Ammon's horn (tissue), 1 donor: ENCODE measurements at places on chromosomes 12 and 14.

DNA sequence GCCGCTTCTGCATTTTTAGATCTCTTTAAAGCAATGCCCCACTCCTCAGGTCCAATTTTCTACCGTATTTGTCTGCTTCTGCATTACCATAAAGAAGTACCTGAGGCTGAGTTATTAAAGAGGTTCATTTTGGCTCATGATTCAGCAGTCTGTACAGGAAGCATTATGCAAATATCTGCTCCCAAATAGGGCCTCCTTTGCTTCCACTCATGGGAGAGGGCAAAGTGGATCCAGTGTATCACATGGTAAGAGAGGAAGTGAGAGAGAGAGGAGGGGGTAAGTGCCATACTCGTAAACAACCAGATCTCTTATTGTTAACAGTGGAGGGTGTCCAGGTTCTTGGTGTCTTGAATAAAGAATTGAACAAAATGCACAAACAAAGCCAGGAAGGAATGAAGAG, 316.1 kb upstream of the SEL1L start:
- DNase-seq: no peak

DNA sequence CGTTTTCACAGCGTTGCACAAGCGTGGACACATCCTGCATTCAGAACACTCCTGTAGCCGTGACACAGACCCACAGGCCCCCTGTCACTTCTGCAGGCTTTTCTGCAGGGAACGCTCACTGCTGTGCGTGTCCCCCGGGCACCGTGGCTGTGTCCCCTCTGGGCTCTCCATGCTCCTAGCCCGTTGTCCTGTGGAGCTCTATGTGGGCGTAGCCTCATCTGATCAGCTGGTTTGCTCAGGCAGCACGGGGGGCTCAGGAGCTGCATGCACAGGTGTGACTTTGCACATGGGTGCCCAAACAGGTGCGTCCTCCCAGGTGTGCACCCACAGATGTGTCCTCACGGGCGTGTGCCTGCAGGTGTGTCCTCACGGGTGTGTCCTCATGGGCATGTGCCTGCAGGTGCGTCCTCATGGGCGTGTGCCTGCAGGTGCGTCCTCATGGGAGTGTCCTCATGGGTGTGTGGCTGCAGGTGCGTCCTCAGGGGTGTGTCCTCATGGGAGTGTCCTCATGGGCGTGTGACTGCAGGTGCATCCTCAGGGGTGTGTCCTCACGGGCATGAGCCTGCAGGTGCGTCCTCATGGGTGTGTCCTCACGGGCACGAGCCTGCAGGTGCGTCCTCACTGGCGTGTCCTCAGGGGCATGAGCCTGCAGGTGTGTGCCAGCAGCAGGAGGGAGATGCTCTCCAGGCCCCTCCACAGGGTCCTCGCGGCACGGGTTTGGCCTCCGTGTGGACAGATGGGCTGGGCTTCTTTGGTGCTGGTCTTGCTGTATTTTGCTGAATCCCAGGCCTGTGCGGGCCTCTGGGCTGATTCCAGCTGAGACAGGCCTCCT, 17.5 kb downstream of the MTA1 start:
- no peak for DNase-seq

- DNase-seq: no peak
Observed at GRCh38 chr12:30982413-30982812, 55.9 kb downstream of the TSPAN11 start.

GRCh38 chr12:44015333-44015941, 179.6 kb downstream of the TMEM117 start:
- peak; percentile 58 for DNase-seq

GRCh38 chr12:89353188-89353822, 1.0 kb upstream of the DUSP6 start:
- DNase-seq: peak; percentile 58

- DNase-seq: peak; percentile 57
Observed at GRCh38 chr12:92444763-92445162, 258.0 kb upstream of the PLEKHG7 start.

GRCh38 chr14:47744155-47744554, 68.8 kb upstream of the MDGA2 start:
- DNase-seq: no peak

GRCh38 chr12:114668151-114668885, 15.7 kb downstream of the TBX3 start:
- peak; percentile 59 for DNase-seq

GRCh38 chr14:39967885-39968284, 535.7 kb upstream of the FBXO33 start:
- DNase-seq: no peak

- no peak for DNase-seq
Observed at GRCh38 chr12:69647178-69647577, 36.5 kb upstream of the LRRC10 start.

- no peak for DNase-seq
Observed at GRCh38 chr14:61623927-61624326, 71.4 kb upstream of the HIF1A start.

- DNase-seq: no peak
Observed at GRCh38 chr12:124004233-124004875, 31.3 kb downstream of the ZNF664 start.

DNA sequence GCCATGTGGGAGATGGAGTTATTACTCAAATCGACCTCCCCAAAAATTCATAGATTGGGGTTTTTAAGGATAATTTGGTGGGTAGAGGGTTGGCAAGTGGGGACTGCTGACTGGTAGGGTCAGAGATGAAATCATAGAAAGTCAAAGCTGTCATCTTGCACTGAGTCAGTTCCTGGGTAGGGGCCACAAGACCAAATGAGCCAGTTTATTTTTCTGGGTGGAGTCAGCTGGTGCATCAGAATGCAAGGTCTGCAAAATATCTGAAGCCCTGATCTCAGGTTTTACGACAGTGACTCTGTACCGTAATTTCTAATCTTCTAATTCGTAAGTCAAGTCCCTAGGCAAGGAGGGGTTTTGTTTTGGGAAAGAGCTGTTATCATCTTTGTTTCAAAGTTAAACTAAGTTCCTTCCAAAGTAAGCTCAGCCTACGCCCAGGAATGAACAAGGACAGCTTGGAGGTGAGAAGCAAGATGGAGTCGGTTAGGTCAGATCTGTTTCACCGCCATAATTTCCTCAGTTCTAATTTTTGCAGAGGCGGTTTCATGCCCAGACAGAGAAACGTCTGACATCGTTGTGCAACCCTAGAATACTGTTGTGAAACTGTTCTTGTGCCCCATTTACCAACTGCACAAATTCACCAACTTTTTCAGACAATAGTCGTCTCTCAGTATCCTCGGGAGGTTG, 104.5 kb upstream of the SFSWAP start:
- no peak for DNase-seq

GRCh38 chr12:9669019-9669326, 540 bp upstream of the CLEC2D start:
- no peak for DNase-seq

DNA sequence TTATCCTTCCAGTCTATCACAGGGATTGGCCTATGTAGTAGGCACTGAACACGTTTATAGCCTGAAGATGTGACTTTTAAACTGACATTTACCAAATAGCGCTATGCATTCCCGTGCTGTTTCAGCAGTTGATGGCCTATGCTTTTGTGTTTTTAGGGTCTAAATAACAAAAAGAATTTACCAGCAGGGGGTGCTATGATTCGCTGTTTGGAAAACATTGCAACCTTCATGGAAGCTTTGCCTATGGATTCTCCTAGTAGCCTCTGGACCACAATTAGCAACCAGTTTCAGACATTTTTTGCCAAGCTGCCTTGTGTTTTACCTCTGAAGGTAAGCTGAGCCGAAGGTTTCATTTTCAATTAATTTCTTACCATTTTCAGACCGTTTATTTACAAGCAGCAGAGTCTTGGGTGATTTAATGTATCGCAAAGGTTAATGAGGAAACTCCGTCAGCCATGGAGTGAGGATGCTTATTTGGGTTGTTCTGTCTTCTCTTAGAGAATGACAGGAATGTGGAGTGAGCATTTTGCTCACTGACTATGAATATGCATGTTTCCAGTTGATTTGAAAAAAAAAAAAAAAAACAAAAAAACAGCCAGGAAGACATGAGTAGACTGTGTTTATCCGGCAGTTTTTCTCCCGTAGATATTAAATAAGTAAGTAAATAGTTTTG, 133.1 kb downstream of the PRIMA1 start:
- peak; percentile 73 for DNase-seq

DNA sequence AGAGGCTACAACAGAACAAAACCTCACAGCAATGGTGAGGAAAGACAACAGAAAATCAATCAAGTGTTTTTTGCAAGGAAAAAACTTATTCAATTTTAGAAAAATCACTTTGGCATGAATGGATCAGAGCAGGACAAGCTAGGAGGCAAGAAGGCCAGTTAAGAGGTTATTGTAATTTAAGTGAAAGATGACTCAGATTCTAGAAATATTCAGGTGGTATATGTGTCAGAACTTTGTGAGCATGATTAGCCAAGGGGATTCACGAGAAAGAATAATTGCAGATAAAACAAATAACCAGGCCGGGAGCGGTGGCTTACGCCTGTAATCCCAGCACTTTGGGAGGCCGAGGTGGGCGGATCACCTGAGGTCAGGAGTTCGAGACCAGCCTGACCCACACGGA, 12.7 kb downstream of the GCH1 start:
- DNase-seq: no peak

DNA sequence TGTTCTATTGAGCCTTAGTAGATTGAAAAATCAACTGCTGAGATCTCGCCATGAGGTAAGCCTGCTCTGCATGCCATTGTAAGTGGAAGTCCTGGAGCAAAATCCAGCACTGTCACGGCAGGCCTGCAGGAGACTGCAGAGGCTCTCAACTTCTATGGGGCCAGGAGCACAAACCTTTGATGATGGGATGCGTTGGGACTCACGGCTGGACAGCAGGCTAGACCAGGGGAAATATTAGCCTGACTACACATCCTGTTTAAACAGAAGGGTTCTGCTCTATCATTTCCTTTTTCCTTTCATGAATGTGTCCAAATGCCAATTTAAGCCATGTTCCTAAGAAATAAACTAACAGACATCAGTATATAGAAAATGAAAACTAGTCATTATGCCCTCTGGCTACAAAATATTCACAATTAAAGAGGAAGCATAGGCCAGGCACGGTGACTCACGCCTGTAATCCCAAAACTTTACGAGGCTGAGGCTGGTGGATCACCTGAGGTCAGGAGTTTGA, 33.9 kb upstream of the RASSF8 start:
- no peak for DNase-seq

DNA sequence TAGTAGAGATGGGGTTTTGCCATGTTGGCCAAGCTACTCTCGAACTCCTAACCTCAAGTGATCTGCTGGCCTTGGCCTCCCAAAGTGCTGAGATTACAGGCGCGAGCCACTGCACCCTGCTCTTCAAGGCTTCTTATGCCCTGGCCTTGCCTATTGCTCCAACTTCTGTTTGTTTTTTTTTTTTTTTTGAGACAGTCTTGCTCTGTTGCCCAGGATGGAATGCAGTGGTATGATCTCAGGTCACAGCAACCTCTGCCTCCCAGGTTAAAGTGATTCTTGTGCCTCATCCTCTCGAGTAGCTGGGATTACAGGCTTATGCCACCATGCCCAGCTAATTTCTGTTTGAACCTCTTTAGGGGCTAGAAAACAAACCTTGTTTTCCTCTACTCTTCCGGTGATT, 6.0 kb upstream of the ABCD4 start:
- no peak for DNase-seq

DNA sequence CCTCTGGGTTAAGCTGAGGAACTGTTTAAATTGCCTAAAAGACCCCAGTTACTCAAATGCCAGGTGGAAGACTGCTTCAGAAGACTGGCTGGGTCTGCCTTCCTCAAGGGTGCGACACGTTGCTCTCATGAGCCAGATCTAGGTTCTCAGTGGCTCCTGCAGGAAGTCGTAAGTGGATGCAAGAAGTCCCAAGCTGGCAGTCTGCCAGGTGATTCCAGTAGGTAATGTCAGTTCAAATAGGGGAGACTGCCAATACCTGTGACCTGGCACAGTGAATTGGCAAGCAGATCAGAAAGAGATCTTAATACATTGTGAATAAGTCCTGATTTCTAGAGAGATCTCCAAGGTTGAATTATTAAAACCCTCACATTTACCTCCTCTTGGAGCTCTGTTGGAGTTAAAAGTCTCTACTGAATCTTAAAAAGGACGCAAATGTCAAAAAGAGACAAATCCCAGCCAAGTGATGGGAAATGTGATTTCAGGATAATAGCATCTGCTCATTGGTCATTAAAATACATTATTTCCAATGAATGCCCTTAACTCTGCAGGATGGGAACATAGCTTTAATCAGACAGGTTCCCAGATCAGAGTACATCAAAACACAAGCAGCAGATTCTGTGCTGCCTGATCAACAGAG, 98.8 kb upstream of the FRMD6 start:
- no peak for DNase-seq

GRCh38 chr12:47356129-47356700, 276.5 kb upstream of the AMIGO2 start:
- DNase-seq: peak; percentile 35

DNA sequence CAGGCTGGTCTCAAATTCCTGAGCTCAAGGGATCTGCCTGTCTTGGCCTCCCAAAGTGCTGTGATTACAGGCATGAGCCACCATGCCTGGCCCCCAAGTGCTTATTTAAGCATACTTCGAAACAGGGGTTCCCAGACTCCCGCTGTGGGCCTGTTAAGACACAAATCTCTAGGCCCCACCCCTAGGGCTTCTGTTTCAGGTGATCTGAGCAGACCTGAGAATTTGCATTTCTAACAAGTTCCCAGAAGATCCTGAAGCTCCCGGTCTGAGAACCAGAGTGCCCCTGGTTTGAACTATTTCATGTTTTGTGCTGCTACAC, 25.0 kb downstream of the GCH1 start:
- DNase-seq: no peak

GRCh38 chr12:129332286-129332685, 479.0 kb downstream of the GLT1D1 start:
- no peak for DNase-seq

GRCh38 chr12:104490850-104491249, 34.1 kb downstream of the CHST11 start:
- no peak for DNase-seq

- no peak for DNase-seq
Observed at GRCh38 chr12:67088401-67089118, 180.6 kb upstream of the CAND1 start.

- no peak for DNase-seq
Observed at GRCh38 chr12:76201316-76201715, 116.8 kb upstream of the NAP1L1 start.

GRCh38 chr12:108479364-108480070, 35.6 kb upstream of the FICD start:
- no peak for DNase-seq

GRCh38 chr12:6182279-6182898, 17.8 kb upstream of the CD9 start:
- no peak for DNase-seq
